ENCODE measurements at places on chromosomes 1 and 21.

GRCh38 chr1:109225711-109226445 is 12.2 kb downstream of the SARS1 start:
- no peak for DNase-seq

GRCh38 chr1:181396171-181396670 is 87.1 kb upstream of the CACNA1E start:
- peak; percentile 22 for DNase-seq

GRCh38 chr1:175742790-175743459 is 470 bp downstream of the TNR start:
- no peak for DNase-seq

GRCh38 chr1:151993734-151994496 is at the start of gene S100A10:
Gene S100A10, minus strand, starts transcription at chr1:151993859. Its CDS starts 7,629 bp downstream, at chr1:151986230.
- peak; percentile 69 for DNase-seq

- DNase-seq, result no peak
Measured at GRCh38 chr1:25624156-25624555, 7.6 kb downstream of the MAN1C1 start.

DNA sequence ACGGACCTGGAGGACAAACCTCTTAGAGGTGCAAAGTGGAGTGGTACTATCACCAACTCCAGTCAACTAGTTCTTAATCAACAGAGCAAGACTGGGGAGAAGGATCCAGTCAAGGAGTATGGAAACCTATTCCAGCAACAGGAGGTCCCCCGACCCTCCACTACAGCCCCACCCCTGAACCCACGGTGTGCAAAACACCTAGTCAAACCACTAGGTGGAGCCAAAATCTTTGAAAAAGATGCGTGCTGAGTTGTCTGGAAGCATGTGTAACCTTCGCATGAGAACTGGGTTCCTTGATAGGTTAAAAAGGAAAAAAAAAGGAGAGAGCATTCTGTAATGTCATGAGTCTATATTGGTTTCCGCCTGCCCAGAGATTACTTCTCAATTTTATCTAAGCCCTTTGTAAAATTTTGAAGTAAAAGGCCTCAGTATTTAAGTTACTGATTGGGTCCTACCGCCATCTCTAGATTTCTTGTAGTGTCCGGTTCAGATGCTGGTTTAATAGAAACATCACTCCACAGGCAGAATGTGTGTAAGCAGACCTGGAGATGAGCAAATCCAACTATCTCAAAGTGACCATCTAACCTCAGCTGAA is 81.9 kb upstream of the HAO2 start:
- DNase-seq, result no peak

DNA sequence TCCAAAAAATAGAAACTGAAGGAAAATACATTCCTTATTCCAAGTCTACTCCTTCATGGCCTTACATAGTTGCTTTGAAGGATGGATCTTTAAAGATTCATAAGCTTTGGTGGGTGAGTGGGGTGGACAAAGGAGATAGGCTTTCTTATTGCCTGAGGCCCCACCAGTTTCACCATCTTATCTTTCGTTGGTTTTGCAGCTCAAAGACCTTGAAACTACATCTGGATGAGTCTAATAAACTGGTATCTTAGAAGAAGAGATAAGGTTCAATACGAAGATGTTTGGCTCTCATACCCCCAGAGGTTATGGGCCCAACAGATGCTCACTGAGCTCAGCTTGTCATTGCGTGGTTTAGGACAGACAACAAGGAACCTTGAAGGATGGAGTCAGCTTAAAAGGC is 201.5 kb downstream of the HS2ST1 start:
- DNase-seq, result no peak

GRCh38 chr1:62597281-62597680 is at the start of gene ANGPTL3:
Gene ANGPTL3, plus strand, starts transcription at chr1:62597520. Its CDS starts 47 bp downstream, at chr1:62597567.
- no peak for DNase-seq

DNA sequence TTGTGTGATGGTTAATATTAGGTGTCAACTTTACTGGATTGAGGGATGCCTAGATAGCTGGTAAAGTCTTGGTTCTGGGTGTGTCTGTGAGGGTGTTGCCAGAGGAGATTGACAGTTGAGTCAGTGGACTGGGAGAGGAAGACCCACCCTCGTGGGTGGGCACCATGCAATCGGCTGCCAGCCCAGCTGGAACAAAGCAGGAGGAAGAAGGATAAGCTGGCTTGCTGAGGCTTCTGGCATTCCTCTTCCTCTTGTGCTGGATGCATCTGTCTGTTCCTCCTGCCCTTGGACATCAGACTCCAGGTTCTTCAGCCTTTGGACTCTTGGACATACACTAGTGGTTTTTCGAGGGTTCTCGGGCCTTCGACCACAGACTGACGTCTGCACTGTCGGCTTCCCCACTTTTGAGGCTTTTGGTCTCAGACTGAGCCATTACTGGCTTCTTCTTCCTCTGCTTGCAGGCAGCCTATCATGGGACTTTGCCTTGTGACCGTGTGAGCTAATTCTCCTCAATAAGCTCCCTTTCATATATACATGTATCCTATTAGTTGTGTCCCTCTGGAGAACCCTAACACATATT is 184.3 kb upstream of the LMO4 start:
- no peak for DNase-seq

DNA sequence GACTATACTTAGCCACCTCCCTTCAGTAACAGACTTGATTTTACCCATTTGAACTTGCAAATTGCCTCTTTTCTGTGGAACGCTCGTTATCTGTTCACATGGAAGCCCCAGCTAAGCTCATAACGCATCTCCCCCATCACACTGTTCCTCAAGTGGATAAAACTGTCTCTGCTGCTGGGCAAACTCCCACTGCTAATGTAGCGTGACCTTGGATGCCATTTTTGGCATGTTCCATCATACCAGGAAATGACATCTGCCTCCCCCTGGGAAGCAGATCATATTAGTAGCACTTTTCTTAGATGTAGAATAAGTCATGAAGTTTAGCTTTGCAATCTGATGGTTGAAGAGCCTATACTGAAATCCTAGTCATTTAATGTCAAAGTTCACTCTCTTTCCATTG is 528.7 kb upstream of the PLXNA2 start:
- DNase-seq, result no peak

DNA sequence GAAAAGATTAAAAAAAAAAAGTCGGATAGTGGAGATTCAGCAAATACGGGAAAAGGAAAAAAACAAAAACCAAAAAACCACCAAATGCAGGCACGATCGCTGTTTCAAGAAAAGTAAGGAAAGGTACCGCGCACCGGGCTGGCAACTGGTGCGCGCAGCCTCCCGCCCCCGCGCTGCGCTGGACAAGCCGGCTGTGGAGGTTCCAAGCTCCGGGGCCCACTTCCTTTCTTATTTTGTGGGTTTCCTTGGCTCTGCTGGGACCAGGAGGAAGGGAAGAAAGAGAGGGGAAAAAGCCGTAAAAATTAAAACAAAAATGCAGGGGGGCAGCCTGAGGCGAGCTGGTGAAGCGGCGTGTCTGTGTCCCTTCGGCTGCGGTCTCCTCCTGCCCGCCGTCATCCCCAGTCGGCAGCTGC is 233 bp downstream of the ADAMTS5 start:
- no peak for DNase-seq

DNA sequence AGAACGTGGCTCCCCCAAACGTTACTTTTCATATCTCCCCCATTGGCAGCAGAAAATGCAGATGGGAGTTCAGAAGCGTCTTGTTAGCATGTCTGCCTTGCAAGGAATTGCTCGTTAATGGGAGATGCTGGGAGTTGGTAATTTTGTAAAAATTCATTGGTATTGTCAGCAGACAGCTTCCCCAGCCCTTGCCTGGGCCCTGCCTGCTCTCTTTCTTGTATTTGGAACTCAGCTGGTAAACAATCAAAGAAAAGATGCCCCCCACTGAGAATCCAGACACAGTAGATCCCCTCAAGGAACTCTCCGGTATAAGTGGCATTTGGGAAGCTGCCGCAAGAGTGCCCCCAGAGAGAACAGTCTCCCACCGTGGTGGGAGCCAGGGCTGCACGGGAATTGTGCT is 94.4 kb upstream of the IGSF21 start:
- DNase-seq, result no peak

DNA sequence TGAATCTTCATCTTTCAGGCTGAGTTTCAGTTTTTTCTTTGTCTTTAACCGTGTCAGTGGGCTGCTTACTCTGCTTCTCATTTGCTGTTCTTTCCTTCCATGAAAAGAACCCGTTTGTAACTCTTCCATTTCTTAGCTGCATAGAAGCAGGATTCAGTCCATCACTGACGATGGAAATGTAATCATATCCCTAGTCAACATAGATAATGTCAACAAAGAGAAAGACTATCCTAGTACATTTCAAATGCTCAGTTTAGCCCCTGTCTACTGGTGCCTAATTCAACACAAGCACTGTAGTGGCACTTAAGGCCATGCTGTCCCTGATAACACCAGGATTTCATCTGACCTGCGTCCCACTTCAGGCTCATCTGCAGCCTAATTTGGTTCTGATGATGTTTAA is 376 bp downstream of the GBP1 start:
- no peak for DNase-seq

- no peak for DNase-seq
Measured at GRCh38 chr1:246583448-246584185, 17.4 kb downstream of the CNST start.

GRCh38 chr1:219927956-219928790 is at the start of gene SLC30A10:
Gene SLC30A10, minus strand, starts transcription at chr1:219928557. Its CDS starts 117 bp downstream, at chr1:219928440.
- DNase-seq, result no peak

- no peak for DNase-seq
Measured at GRCh38 chr21:22795644-22796043, 1797.4 kb downstream of the NCAM2 start.

GRCh38 chr21:41338455-41338854 is 21.9 kb downstream of the FAM3B start:
- DNase-seq, result no peak

GRCh38 chr1:7098641-7099040 is 313.4 kb downstream of the CAMTA1 start:
- DNase-seq, result no peak

- no peak for DNase-seq
Measured at GRCh38 chr1:86699186-86699585, 5.2 kb upstream of the SH3GLB1 start.

GRCh38 chr1:222224636-222225315 is 323.1 kb downstream of the HHIPL2 start:
- no peak for DNase-seq

- no peak for DNase-seq
Measured at GRCh38 chr1:30688920-30689794, 34.2 kb downstream of the MATN1 start.

DNA sequence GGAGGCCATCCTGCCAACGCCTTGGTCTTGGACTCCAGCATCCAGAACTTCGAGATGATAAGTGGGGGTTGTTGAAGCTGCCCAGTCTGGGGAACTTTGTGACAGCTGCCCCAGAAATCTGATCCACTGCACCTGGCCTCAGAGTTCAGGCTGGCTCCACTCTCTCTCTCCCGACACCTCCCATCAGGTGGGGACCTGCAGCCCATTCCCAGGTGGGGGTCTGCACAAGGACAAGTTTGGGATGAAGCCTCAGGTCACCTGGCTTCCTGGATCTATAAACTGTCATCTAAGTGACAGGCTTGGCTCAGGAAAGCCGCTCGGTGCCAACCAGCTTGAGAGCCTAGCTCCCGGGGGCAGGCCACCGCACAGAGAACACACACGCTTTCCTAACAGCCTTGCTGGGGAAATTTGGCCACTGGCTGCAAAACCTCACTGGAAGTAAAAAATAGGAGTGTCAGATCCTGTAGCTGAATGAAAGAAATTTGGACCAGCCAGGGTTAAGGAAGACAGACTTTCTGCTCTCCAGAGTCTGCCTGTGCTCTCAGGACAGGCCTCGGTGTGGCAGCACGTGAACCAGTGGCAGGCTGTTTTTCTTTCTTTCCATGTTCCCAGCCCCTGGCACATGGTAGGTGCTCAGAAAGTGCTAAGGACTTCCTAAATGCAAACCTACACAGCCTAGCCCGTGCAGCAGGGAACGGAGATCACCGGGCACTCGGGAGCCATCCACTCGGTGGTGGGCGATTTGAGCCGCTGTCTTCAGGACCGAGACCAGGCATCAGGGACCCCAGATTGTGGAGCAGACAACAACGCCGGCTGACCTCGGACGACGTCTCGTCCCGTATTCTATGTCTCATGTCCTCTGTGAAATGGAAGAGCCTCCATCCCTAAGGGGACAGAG is 42.6 kb upstream of the LBR start:
- DNase-seq, result no peak

DNA sequence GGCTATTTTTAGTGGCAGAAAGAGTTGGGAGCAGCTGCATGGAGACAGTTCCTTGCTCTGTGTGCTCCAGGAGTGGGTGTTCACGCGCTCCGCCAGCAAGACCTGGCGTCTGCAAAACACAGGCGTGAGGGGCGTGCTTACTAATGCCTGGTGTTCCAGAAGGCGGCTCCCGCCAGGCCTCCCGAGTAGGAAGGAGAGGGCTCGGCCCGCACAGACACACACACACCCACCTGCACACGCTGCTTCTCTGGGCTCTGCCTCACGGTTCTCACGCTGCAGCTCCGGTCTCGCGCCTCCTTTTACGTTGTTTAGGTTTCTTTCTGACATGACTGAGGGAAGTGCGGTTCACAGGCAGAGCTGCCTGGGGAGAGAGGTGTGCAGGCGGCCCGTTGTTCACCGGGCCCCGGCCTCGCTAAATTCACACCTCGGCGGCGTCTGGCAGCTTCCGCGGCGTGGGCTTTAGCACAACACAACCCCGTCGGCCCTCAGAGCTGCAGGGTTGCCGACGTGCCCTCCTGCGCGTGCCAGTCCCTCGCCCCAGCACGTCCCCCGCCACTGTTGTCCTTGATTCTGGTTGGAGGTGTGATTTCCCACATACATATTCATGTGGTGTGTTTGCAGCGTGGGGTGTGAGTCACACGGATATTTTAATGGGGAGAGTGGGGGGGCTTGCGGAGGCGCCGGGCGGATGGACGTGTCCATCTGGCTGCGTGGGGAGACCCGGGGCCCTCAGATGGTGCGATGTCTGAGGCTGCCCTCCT is 77.0 kb downstream of the SKI start:
- no peak for DNase-seq

- no peak for DNase-seq
Measured at GRCh38 chr1:41954533-41954944, 35.8 kb upstream of the HIVEP3 start.

DNA sequence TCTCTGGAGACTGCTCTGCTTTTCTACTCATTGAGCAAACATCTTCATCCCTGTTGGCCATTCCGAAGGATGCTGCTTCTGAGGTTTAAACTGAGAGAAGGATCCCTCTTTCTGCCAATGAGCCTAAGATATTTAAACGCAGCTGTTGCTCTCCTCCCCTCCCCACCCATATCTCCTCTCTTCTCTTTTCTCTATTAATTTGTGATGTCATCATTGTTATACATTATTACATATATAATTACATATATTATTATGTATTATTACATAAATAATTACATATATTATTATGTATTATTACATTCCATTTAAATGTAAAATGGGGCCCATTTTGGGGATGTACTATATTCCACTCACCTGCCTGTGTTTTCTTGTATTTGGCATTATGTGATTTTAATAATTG is 82.7 kb upstream of the JUN start:
- DNase-seq, result no peak

GRCh38 chr1:67213164-67213563 is 46.9 kb downstream of the IL23R start:
- no peak for DNase-seq

GRCh38 chr1:204932573-204932909 is 61.9 kb downstream of the NFASC start:
- no peak for DNase-seq
